MCF 10A (cell line): ENCODE measurements at places on chromosomes 7 and 10. TPM values are rescaled to one million over a fixed set of nuclear protein-coding genes. Genes with fewer than 3 reads are reported as not detected.

Gene PNLIPRP2
- not detected in 2 replicates for total RNA-seq

Gene GARIN1A
- 2.3 and 5.9 TPM in 2 replicates for total RNA-seq

Gene RSPH10B
- total RNA-seq: 0.10 and 0.84 TPM in 2 replicates

Gene ACSM6
- total RNA-seq: not detected in 2 replicates

Gene STOX1
- 0.16 TPM in 1 of 2 replicates, not detected in the other for total RNA-seq

Gene JAZF1
- 14.2 and 16.9 TPM in 2 replicates for total RNA-seq

Gene PLPP4
- 0.86 and 1.3 TPM in 2 replicates for total RNA-seq

Gene GIMAP8
- total RNA-seq: not detected in 2 replicates

Gene AKR1C8
- 0.27 TPM in 1 of 2 replicates, not detected in the other for total RNA-seq

Gene SUFU
- 6.3 TPM in 2 replicates for total RNA-seq

Gene ARHGEF35
- total RNA-seq: 0.93 TPM in 1 of 2 replicates, not detected in the other

Gene NPFFR1
- not detected in 2 replicates for total RNA-seq

Gene C10orf105
- total RNA-seq: not detected in 2 replicates
